ENCODE measurements at places on chromosomes 1 and 21.
A peak's percentile ranks its signal among the peaks of the same experiment; 100 is the strongest.

DNA sequence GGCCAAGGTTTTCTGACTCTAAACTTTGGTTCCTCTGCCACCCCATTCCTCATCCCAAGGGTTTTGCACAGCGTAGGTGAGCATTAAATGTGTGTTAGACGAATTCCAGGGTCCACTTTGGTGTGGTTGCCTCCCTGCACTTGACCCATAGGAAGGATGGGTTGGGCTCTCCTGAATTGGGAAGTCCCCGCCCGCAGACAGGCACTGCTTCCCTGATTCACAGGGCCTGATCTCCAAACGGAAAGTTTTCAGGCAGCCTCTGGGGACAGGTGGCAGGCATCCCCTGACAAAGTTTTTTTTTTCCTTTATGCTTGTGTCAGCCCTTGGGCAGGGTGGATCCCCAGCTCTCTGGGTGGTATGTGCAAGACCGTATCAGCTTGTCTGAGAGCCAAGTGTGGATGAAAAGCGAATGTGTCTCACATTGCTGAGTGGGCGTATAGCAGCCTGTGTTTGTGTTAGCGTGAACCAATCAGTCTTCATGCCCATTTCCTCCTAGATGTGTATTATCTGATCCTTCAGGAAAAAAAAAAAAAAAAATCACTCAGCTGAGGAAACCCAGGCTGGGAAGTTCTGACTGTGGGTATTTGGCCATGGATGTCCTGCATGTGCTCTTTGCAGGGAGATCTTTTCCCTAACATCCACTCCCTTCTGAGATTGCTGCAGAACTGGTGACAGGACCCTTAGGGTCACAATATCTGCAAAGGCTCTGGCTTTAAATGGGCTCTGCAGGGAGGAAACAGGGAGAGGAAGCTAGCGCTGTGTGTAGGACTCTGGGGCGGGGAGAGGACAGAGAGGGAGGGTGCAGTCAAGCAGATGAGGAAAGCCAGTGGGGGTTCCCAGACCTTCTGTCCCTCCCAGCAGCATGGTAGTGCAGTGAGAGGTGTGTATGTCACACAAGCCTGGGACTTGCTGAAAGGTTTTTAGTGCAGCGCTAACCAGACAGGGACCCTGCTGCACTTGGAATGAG is 42.2 kb upstream of the TRABD2B start:
- no peak for DNase-seq

GRCh38 chr1:2555634-2556276 is 416 bp upstream of the TNFRSF14 start:
- peak; percentile 51 for DNase-seq

DNA sequence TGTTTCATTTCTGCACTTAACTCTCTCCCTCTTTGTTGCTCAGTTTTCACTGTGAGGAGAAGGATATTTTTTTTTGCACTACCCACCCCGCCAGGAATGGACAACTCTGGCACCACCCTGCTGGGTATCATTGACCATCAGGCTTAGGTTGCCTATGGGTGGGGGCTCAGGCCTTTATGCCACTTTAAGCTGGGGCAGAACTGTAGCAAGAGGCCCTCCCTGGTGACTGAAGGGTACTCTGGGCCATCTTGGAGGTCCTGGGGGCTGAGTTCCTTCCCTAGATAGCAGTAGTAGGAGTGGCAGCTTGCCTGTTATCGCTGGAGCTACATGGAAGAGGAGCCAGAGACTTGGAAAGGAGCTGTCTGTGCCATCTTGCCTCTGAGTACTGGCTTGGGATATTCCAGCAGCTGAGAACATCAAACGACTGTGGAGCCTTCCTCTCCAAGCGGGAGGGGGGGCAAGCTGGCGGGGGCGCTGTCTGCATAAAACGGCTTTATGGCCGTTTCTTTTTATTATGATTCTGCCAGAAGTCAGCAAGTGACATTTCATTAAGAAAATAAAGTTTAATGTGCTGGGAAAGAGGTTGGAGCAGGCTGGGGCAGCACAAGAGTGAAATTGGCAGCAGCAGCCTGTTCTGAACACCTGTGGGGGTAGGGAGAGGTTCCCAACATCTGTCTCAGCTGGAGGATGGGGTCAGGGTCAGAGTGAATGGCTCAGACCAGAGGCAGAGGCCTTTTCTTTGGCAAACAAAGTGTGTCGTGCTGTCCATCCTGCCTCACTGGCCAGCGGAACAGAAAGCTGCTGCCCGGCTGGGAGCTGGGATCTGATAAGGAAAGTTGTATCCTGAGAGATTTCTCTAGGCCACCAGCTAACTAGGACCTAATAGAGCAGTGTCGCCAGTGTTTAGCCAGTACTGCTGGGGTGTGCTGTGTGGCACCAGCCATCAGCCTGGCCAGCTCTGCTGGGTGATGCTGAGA is 32.9 kb downstream of the TMEM53 start:
- DNase-seq: no peak

GRCh38 chr1:95829556-95829955 is 595.5 kb downstream of the RWDD3 start:
- no peak for DNase-seq

- DNase-seq: peak; percentile 20
These were observed 12.9 kb upstream of the RNU1-4 start for GRCh38 chr1:16727190-16728111.

DNA sequence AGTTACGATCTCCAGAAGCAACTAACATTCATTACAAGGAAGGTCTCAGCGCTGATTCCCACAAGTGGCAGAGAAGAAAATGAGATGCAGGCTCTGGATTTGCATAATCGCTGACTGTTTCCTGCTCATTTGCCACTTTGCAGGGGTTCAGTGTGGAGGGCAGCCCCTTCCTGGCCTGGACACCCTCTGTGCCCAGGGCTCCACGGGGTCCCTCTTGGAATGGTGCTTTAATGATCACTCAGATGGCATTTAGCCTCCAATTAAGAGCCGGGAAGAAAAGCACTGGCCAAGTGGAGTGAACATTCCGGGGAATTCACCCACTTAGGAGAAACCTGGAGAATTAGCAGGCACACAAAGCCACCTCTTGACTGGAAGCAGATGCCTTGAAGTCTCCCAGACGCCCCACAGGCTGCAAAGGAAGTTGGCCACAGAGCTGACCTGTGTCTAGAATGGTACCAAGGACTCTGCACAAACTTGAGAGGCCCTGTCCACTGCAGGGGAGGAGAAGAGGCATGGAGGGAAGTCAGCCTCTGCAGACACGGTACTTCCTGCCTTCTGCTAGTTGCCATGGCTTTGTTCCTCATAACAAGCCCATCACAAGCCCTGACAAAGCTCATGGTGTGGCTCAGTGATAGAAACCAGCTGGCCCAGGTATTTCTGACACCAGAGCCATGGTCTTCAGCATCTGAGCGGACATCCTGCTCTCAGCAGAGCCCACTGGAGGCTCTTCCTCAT is 157.2 kb downstream of the KAZN start:
- no peak for DNase-seq

- DNase-seq: no peak
These were observed 118.8 kb downstream of the RWDD3 start for GRCh38 chr1:95352767-95353166.

- no peak for DNase-seq
These were observed 74.6 kb downstream of the PGBD5 start for GRCh38 chr1:230351514-230351913.

DNA sequence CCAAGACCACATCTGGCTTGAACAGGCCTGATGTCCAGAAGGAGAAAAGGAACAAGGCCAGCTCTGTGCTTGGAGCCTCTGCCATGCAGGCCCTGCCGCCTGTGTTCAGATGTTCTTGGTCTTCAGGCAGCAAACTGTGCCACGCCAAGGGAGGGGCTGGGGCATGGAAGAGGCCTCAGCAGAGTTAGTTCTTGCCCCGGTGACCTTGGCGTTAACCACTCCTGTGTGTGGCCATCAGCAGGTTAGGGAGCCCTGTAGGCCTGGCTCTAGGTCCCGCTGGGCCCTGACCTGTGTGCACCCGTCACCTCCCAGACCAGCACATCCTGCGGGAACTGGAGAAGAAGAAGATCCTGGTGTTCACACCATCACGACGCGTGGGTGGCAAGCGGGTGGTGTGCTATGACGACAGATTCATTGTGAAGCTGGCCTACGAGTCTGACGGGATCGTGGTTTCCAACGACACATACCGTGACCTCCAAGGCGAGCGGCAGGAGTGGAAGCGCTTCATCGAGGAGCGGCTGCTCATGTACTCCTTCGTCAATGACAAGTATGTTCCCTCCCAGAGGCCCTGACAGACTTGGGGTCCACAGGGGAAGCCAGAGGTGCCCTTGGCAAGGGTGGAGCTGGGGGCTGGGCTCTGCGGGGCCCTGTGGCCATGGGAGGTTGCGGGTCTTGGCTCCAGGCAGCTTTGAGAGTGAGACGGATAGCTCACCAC is 7.1 kb downstream of the ZC3H12A start:
- no peak for DNase-seq

DNA sequence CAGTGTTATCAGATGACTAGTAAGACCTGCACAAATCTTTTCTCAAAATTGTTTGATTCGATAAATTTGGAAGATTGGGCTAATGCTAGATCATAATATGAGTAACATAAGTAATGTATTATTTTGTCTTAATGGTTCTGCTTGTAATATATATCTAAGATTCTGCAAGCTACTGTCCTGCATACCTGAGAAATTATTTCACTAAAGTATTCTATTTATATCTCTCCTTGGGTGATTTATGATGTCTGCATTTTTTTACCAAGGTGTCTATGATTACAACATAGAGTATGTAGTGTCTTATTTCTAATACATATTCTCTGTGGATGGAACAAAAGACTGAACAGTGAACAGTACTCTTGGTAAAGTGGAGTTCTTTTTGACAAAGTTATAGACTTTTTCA is 166.6 kb downstream of the CLEC20A start:
- no peak for DNase-seq

DNA sequence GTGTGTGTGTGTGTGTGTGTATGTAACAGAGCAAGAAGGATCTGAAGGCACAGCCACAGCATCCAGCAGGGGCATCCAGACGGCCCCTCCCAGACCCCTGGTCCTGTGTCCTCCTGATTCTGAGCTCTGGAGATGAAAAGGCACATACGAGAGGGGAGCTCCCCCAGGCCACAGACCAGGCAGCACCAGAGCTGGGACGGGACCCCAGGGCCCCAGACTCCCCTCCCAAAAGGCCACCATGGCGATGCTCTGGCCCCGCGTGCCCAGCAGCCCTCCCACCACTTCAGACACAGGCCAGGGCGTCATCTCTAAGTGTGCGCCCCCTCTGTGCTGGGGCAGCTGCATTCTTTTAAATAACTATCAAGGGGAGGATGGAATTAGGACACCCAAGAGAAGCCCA is 245.8 kb downstream of the MATN1 start:
- no peak for DNase-seq

DNA sequence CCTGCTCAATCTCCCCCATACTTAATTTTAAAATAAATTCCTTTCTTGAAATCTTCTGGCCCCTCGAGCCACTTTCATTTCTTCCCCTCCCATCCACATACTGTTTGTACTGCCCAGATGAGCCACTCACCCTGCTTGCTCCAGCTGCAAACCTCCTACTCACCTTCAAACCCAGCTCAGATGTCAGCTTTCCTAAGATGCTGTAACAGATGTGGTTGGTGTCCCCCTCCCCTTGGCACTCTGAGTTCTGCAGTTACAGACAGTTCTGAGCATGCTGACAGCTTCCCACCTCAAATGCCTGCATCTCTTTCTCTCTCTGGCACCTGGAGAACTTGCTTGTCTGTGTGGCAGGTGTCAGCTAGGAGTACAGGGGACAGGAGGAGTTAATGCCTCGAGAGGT is 106.7 kb downstream of the PTPRU start:
- DNase-seq: no peak

GRCh38 chr1:116920211-116920610 is 10.5 kb downstream of the PTGFRN start:
- DNase-seq: no peak

GRCh38 chr1:14811573-14811972 is 213.1 kb downstream of the KAZN start:
- DNase-seq: no peak

- no peak for DNase-seq
These were observed 43.0 kb upstream of the ADAMTS1 start for GRCh38 chr21:26888256-26888655.

GRCh38 chr1:40708750-40709099 is 17.2 kb downstream of the NFYC start:
- DNase-seq: no peak

DNA sequence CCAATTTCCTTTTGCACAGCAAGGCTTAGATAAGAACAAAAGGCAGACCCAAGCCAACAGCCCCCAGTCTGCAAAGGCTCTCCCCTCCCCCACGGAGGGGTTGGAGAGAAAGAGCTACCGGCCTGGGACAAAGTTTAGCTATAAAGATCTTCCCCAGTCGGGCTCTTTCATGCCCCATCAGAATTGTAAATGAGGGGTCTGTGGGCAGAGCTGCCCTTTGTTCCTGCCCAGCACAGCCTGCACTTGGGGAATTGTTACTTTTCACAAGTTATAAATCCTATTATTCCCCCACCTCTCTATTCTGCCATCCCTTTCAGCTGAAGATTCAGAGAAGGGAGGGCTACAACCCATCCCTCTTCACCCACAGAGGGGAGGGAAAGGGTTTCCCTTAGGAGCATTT is 3.5 kb downstream of the MYCL start:
- no peak for DNase-seq

All from stimulated activated CD4-positive, alpha-beta T cell treated with anti-CD3 and anti-CD28 coated beads, Interleukin-1b, Interleukin-23, amount 100 ng/mL, for 4 hours (primary cell).